ENCODE measurements at places on chromosomes 3 and 15. TPM values are rescaled to one million over a fixed set of nuclear protein-coding genes. Genes with fewer than 3 reads are reported as not detected.
A peak's percentile ranks its signal among the peaks of the same experiment; 100 is the strongest.

DNA sequence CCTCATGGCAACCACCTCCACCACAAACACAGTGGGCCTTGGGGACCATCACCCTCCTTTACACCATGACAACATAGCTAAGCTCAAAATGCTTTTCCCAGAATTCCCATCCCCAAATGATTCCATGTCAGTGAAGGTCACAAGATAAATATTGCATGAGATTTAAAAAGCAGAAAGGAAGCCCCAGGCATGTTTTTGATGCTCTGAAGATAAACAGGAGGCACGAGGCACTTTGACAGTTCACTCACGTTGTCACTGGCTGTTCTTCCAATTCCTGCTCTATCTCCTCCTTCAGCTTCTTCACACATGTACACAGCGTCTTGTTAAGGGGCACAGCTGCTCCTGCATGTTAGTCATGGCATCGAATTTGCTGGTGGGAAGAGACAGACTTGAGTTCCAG is 180.4 kb downstream of the STAC start:
- H3K4me3 ChIP-seq = no peak overlapping the region
- H3K4me1 ChIP-seq = no peaks in the 10 kb centered on the region
- no peak for DNase-seq
- H3K27me3 ChIP-seq = no peaks in the 10 kb centered on the region

Gene DPP8
- 29.5 TPM for total RNA-seq

- peak; percentile 67 for DNase-seq
- H3K4me1 ChIP-seq = peaks cover 7% of the 10 kb centered on the region
- no peaks in the 10 kb centered on the region for H3K36me3 ChIP-seq
- no peaks in the 10 kb centered on the region for H3K27me3 ChIP-seq
- H3K27ac ChIP-seq = peak overlapping the region; percentile 88
Measured at GRCh38 chr3:120350401-120350941, 1.3 kb upstream of the LRRC58 start.

DNA sequence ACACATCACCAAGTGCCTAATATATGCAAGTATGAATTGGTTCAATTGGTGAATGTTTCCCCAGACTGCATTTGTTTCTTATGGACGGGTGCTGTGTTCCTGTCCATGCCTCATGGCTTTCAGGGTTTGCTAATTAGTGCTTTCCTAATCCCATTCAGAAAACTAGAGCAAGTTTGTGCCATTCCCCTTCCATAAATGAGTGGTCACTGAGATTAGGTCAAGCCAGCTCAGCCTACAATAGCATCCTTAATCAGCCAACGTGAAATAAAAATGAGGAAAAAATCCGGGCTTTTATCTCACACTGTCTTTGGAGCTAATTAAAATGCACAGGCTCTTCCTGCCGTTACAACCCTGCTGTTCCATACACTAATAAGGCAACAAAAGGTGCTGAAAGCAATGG is 788.8 kb downstream of the ROBO1 start:
- no peaks in the 10 kb centered on the region for H3K27me3 ChIP-seq
- H3K27ac ChIP-seq = no peak overlapping the region
- peaks cover 21% of the 10 kb centered on the region for H3K4me1 ChIP-seq

- no peak overlapping the region for H3K27ac ChIP-seq
- no peaks in the 10 kb centered on the region for H3K4me1 ChIP-seq
- no peak overlapping the region for H3K4me3 ChIP-seq
- no peaks in the 10 kb centered on the region for H3K36me3 ChIP-seq
Measured at GRCh38 chr3:155053756-155054155, 26.4 kb upstream of the MME start.

Gene IQCF5
- not detected for total RNA-seq

- H3K27ac ChIP-seq = no peak overlapping the region
- DNase-seq = no peak
- no peak overlapping the region for H3K4me3 ChIP-seq
- H3K4me1 ChIP-seq = no peaks in the 10 kb centered on the region
- no peaks in the 10 kb centered on the region for H3K27me3 ChIP-seq
Measured at GRCh38 chr3:154195620-154196356, 74.6 kb downstream of the ARHGEF26 start.

DNA sequence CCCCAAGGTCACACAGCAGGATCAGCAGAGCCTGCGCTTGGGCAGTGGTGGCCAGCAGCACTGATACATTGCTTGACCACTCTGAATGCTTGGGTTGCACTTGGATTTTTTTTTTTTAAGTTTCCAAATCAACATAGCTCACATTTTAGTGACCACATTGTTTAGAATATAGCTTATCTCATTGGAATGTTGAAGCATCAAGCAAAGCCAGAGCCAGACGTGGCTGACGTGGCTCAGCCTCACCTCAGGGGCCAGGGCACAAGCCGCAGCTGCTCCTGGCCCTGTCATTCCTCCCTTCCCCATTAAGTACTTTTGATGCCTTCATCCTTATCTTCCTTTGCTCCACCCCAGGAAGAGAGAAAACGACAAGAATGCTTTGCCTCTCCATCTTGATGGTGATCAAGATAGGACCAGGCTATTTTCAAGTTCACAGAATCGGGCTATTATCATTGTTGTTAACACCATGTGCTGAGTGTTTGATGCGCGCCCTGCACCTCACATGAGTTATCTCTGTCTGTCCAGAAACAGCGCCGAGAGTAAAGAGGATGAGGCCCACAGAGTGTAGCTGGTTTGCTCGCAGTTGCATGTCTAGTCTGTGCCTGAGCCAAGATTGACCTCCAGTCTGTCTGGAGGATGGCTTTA is 75.8 kb downstream of the AAGAB start:
- H3K4me3 ChIP-seq = no peak overlapping the region
- peaks cover 13% of the 10 kb centered on the region for H3K36me3 ChIP-seq
- H3K27ac ChIP-seq = peak overlapping the region; percentile 96
- H3K4me1 ChIP-seq = peaks cover 49% of the 10 kb centered on the region

Gene TMEM40
- total RNA-seq = 2.0 TPM

Gene ACTRT3
- total RNA-seq = 3.3 TPM

DNA sequence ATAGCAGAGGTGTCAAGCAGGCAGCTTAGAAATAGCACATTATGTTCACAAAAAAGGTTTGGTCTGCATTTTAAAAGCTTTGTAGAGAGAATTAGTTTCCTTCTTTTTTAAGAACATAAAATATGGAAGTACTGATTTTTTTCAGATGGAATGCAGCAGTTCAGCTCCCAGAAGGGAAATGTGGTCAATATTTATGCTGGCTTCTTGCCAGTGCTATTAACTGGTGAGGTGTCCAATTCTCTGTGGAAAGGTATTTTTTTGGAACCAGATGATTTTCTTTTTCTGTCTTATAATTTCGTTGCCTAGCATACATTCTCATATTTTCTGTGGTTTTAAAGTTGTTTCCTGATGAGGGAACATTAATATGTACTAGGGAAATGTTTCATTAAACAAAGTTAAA is 211.4 kb upstream of the ZNF385D start:
- H3K27ac ChIP-seq = no peak overlapping the region
- no peaks in the 10 kb centered on the region for H3K36me3 ChIP-seq
- DNase-seq = peak; percentile 53
- H3K27me3 ChIP-seq = no peaks in the 10 kb centered on the region
- H3K4me1 ChIP-seq = no peaks in the 10 kb centered on the region
- H3K4me3 ChIP-seq = no peak overlapping the region

DNA sequence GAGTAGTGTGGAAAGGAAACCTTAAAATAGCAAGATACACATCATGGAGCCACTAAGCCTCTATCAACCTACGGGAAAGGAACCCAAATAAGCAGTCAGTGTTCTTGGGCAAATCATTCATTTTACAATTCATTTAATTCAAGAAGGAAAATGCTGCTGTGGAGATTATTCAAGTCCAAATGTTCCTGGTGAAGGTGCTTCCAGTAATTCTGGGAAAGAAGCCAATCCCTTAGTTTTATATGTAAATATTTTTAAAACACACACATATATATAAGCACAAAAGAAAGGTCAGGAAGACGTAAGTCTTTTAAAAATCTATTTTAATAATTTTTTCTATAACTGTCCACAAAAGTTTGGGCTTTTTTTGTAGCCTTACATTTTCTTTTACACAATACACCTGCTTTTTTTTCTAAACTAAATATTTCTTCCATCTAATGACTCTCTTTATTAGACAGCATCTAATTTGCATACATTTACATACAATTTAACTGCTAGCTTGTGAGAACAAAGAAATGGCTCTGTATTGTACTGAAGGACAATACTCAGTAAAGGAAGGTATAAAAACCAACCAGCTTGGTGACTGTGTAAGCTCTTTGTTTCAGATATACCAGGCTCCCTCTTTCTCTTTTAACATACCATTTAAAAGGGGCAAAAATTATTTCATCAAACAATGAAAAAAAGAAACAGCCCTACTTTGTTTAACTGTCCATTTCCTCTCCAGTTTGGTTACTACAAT is 269.5 kb downstream of the ZBTB20 start:
- no peak overlapping the region for H3K27ac ChIP-seq
- no peaks in the 10 kb centered on the region for H3K27me3 ChIP-seq
- H3K4me1 ChIP-seq = peaks cover 25% of the 10 kb centered on the region
- H3K4me3 ChIP-seq = no peak overlapping the region
- no peak for DNase-seq

- H3K27ac ChIP-seq = no peak overlapping the region
- no peak for DNase-seq
- no peaks in the 10 kb centered on the region for H3K36me3 ChIP-seq
- H3K27me3 ChIP-seq = no peaks in the 10 kb centered on the region
- no peak overlapping the region for H3K4me3 ChIP-seq
- H3K4me1 ChIP-seq = no peaks in the 10 kb centered on the region
Measured at GRCh38 chr15:44308889-44309288, 20.4 kb downstream of the GOLM2 start.

- H3K4me3 ChIP-seq = peak overlapping the region; percentile 76
- H3K36me3 ChIP-seq = no peaks in the 10 kb centered on the region
- peaks cover 12% of the 10 kb centered on the region for H3K4me1 ChIP-seq
- no peak overlapping the region for H3K27ac ChIP-seq
- peaks cover 5% of the 10 kb centered on the region for H3K27me3 ChIP-seq
Measured at GRCh38 chr15:69074843-69075224, 60.3 kb downstream of the NOX5 start.

GRCh38 chr3:115281697-115282675 is 134.9 kb upstream of the ZBTB20 start:
- H3K27ac ChIP-seq = no peak overlapping the region
- H3K27me3 ChIP-seq = no peaks in the 10 kb centered on the region
- DNase-seq = no peak
- no peaks in the 10 kb centered on the region for H3K36me3 ChIP-seq
- H3K4me1 ChIP-seq = no peaks in the 10 kb centered on the region

DNA sequence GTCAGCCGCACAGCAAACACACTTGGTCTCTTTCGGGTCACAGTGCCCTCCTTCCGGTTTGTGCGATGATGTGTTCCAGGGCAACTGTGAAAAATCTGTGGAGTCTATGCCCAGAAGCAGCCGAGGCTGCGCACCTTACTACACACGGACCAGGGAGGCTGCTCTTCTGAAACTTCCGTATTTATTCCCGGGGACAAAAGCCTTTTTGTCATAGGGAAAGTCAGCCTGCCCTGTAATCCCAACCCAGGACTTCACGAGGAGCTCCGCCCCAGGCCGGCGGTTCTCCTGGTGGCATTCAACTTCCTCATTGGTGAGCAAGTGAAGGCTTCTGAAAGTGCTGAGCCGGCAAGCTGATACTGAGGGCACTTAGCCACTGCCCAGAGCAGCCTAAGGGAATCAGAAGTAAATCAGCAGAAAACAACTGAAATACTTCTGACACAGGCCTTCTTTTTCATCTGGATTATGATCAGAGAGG is 126.5 kb downstream of the FMN1 start:
- H3K27me3 ChIP-seq = no peaks in the 10 kb centered on the region
- H3K4me3 ChIP-seq = peak overlapping the region; percentile 34

GRCh38 chr3:133413161-133414020 is 13.5 kb downstream of the BFSP2 start:
- no peaks in the 10 kb centered on the region for H3K27me3 ChIP-seq
- H3K4me1 ChIP-seq = no peaks in the 10 kb centered on the region
- DNase-seq = no peak
- H3K4me3 ChIP-seq = no peak overlapping the region

- H3K36me3 ChIP-seq = no peaks in the 10 kb centered on the region
- H3K4me1 ChIP-seq = peaks cover 13% of the 10 kb centered on the region
- no peak overlapping the region for H3K4me3 ChIP-seq
- H3K27ac ChIP-seq = no peak overlapping the region
Measured at GRCh38 chr15:51232581-51232980, 105.8 kb downstream of the CYP19A1 start.

Gene HTR3E
- not detected for total RNA-seq

Gene ARHGAP31
- 58.8 TPM for total RNA-seq

GRCh38 chr3:44624749-44625480 is at the start of gene ZNF197:
ZNF197 (plus strand) TSS chr3:44625036; CDS start chr3:44629155, 4,119 bp downstream.
- H3K27ac ChIP-seq = peak within 1 kb of the TSS; percentile 67
- H3K36me3 ChIP-seq = peaks cover 4% of the 10 kb centered on the region
- peak within 1 kb of the TSS; percentile 91 for H3K4me3 ChIP-seq
- H3K27me3 ChIP-seq = no peaks in the 10 kb centered on the region
- peak; percentile 86 for DNase-seq

DNA sequence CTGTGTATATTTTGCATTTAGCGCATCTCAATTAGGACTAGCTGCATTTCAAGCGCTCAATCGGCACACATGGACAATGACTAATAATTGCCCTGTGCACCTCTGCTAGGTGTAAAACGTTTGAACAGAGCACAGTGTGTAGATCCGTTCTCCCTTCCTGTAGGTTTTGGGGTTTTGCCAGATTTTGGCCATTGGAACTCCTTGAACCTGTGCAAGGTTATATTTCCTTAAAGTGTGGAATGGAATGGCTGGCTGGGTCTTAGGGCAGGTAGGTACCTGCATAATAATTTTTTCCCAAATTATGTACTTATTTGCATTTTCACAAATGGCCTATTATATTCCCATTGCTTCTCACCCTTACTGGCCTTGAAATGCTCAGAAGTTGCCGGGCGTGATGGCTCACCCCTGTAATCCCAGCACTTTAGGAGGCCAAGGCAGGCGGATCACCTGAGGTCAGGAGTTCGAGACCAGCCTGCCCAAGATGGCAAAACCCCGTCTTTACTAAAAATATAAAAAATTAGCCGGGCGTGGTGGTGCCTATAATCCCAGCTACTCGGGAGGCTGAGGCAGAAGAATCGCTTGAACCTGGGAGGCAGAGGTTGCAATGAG is 777 bp downstream of the RNU5B-1 start:
- H3K27ac ChIP-seq = no peak overlapping the region
- no peak for DNase-seq
- H3K4me3 ChIP-seq = no peak overlapping the region
- no peaks in the 10 kb centered on the region for H3K36me3 ChIP-seq

DNA sequence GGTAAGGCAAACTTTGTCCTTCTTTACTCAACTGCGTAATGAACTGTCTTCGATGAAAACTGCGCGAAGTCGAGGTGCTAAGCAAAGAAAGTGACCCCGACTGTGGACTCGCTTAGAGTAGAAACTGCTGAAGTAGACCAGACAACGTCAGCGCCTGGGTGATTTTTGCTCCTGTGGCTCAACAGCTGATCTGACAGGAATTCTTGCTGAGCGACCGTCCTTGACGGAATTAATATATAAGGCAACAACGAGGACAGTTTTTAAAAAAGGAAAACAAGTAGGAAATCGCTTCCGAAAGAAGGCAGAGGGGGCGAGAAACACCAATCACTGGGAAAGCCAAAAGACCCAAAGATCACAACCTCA is 541 bp downstream of the RPS27L start:
- H3K36me3 ChIP-seq = peaks cover 24% of the 10 kb centered on the region
- peak; percentile 36 for DNase-seq
- H3K27ac ChIP-seq = peak overlapping the region; percentile 93
- no peaks in the 10 kb centered on the region for H3K27me3 ChIP-seq
- H3K4me1 ChIP-seq = peaks cover 4% of the 10 kb centered on the region
- H3K4me3 ChIP-seq = peak overlapping the region; percentile 98

Data from astrocyte (in vitro differentiated cells and primary cell).